ENCODE measurements at places on chromosomes 4 and X.

GRCh38 chrX:129784371-129784770 is 4.6 kb downstream of the SASH3 start:
- DNase-seq = no peak

- DNase-seq = no peak
These were observed 117.0 kb downstream of the DCK start for GRCh38 chr4:71110499-71110898.

DNA sequence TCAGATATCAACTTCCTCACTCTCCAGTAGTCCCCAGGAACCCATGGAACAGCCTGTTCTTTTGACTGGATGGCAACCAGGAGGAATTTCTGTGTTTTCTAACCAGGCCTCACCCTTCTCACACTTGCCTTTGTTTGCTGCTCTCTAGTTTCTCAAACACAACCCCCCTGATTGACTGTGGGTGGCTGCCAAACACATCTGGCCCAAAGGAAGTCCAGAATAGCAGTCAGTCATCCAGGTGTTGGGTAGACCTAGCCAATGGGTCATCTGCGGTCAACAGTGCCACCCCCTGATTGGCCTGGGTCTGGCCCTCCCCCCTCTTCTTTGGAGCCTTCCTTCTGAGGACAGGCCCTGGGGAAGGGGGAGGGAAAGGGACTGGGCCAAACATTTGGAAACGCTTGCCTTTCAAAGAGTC is 53.7 kb downstream of the MSX1 start:
- no peak for DNase-seq

DNA sequence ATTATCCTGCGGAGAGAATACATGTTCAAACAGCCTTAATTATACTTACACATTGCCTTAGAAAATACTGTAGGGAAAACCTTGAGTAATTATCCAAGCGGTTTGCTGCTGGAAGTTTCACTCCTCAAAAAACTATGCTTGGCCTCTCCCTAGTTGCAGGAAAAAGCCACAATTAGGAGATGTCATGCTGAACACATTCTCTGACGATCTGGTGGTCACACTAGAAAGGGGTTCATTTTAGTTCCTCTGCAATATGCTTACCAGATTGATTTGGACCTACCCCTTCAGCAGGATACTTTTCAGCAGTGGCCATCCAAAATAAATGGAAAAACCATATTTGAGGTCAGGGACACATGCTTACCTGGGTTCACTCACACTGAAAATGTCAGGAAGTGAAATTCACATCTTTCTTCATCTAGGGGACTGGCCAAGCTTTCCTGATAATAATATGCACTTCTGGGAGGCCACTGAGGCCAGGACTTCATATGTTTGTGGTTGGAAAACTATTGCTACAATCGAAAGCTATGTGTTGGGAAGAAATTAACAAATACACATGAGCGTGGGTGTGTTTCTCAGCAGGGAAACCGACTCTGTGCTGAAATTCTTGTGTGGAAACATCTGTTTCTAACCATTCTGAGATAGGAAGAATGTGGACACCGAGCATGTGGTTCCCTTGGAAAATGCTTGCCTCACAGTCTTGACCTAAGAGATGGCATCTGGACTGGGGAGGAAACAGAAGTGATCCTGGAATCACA is 68.8 kb downstream of the ATXN3L start:
- no peak for DNase-seq

- no peak for DNase-seq
These were observed 46.1 kb downstream of the SORCS2 start for GRCh38 chr4:7238300-7238960.

- peak; percentile 18 for DNase-seq
These were observed 446 bp upstream of the UBE2A start for GRCh38 chrX:119573840-119574393.

GRCh38 chr4:164177153-164177552 is 576.8 kb upstream of the SMIM31 start:
- DNase-seq = no peak

GRCh38 chr4:48879561-48880442 is 26.8 kb downstream of the OCIAD2 start:
- no peak for DNase-seq

- no peak for DNase-seq
These were observed 127.4 kb downstream of the ANAPC10 start for GRCh38 chr4:144970597-144970996.

DNA sequence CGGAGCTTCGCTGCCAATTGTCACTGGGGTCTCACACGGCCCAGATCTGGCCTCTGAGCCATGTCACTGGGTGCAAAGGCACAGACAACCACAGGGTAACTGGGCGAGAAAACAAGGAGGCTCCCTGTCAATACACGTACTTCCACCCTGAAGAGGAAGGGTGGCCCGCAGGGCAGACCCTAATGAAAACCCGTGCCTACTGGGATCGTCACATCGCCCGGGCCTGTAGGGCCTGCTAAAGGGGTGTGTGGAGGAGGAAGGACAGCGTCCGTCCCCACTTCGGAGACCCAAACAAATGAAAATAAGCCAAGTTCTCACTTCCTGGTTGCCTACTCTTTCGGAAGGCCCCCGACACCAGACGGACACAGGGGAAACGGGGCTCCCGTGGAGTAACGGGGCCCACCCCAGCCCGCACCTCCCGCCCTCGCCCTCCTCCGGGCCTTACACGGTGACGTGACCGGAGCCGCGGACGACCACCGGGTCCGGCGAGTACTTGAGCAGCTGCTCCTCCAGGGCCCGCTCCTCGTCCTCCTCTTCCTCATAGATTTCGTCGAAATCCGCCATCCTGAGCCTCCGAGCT is 578 bp downstream of the CHIC2 start:
- DNase-seq = peak; percentile 41

- DNase-seq = no peak
These were observed 91.0 kb downstream of the ARHGAP24 start for GRCh38 chr4:85565761-85566480.

GRCh38 chr4:149291463-149291862 is 524.2 kb downstream of the IQCM start:
- DNase-seq = no peak

DNA sequence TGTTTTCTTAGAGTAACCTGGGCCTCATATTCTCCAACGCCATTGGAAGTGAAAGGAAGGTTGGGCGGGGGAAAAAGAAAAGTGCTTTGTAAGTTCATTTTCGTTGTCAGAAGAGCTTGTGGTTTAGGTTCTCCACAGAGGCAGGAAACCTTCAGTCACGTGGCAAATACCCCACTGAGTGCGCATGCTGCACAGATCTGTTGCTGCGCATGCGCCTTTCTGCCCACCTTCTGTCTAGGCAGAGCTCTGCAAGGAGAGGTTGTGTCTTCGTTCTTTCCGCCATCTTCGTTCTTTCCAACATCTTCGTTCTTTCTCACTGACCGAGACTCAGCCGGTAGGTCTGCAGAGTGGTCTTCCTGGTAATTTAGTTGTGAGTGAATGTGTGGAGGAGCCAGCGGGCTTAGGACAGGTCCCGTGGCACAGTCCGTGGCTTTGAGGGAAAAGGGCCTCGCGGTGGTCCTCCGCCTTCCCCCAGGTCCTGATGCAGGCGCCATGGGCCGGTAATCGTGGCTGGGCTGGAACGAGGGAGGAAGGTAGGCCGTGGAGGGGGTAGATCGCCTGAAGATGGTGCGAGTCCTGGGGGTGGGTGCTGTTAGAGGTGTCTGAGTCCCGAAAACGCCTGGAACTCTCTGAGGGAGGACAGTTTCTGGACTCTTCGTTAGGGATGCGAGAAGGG is at the start of gene PAGE5:
PAGE5 (plus strand) TSS at position 228 of the 676 bp plus-strand sequence. CDS start 1,037 bp downstream, outside the sequence.
- no peak for DNase-seq

DNA sequence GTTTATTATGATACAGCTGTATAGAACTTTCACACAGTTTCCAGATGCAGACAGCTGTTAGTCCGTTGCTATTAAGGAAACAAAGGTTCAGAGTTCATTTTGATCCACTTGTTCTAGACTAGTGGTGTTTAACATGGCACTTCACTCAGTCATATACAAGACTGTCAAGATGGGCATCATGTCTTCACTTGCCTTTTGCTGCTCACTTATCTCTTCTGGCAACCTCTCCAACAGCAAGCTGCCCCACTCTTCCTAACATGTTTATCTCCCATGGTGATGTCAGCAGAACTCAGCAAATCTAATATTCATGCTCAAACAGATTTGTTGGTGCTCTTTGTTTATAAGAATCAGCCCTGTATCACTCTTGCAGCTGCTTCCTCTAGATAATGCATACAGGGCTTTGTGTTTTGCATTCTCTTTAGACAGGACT is 236.2 kb upstream of the HAND2 start:
- DNase-seq = no peak

DNA sequence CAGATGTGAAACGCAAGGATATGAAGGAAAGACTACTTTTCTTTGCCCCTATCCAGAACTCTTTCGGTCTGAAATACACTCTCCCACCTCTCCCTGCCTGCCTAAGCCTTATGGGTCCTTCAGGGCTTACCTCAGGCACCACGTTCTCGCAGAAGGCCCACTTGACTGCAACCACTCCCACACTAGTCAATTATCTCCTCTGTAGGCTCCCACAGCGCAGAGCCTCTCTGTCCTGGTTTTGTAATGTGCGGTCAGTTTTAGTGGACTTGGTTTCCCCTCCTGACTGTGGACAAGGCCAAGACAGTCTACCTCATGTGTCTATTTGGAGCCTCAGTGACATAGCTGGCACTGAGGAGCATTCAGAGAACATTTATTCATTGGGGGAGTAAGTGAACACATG is 11.1 kb downstream of the CNGA2 start:
- no peak for DNase-seq

GRCh38 chrX:69062493-69062892 is 102.8 kb downstream of the PJA1 start:
- no peak for DNase-seq

GRCh38 chrX:17627026-17627425 is 110.3 kb upstream of the SCML1 start:
- no peak for DNase-seq

Data from C1 segment of cervical spinal cord (tissue), 14 donors.